T-helper 1 cell (primary cell): ENCODE measurements at places on chromosomes 16 and 17.
A peak's percentile ranks its signal among the peaks of the same experiment; 100 is the strongest.

GRCh38 chr17:48143629-48144028 is 36.1 kb downstream of the SNX11 start:
- no peak for DNase-seq

- no peak for DNase-seq
Measured at GRCh38 chr17:38355251-38355650, 3.6 kb downstream of the SOCS7 start.

GRCh38 chr16:1343428-1344242 is 8.0 kb downstream of the TSR3 start:
- DNase-seq: no peak

GRCh38 chr17:44111777-44112176 is 11.7 kb downstream of the HDAC5 start:
- no peak for DNase-seq

- peak; percentile 5 for DNase-seq
Measured at GRCh38 chr16:70800311-70800710, 647 bp downstream of the VAC14 start.

DNA sequence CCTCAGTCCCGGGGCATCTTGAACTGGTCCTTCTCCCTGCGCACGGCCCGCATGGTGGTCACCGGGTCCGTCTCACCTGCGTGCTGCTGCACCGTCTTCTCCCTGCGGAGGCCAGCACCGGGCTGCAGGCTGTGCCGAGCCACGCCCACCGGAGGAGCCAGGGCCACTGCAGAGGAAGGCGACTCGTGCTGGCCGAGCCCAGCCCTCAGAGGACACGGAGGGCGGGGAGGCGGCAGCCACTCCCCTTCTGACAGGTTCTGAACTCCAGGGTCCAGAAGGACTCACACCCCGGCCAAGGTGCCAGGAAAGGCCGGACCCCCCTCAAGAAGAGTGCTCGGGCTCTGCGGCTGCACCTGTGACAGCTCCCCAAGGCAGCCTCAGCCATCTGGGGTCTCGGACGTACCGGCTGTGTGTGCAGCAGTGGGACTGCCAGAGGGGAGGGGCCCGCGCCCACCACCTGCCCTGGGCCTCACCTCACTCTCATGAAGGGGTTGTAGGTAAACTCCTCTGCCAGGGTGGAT is 15.8 kb upstream of the IGFALS start:
- DNase-seq: no peak

DNA sequence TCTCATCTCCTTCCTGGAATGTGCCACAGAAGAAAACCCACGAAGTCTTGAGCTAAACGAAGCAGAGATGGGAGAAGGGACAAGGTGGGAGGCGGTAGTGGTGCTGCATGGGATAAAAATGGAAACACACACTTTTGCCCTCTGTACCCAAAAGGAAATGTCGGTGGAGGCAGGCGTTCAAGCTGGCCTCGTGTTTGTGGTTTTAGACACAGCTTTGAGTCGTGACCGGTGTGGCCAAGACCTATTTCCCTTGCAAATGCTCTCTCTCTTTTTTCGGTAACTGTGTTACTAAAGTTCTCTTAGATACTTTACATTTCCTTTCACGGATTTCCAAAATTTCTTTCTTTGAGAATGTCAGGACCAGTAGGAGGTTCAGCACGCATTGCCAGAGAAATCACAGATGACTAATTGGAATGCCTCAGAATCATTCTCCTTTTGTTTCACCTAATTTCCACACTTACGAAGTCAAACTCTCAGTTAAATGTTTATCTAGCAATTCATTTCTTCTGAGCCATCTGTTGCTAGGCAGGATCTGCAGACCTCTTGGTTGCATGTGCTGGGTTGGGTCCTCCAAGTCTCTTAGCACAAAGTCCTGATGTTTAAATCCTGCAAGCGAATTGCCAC is 412.3 kb downstream of the MAF start:
- no peak for DNase-seq

DNA sequence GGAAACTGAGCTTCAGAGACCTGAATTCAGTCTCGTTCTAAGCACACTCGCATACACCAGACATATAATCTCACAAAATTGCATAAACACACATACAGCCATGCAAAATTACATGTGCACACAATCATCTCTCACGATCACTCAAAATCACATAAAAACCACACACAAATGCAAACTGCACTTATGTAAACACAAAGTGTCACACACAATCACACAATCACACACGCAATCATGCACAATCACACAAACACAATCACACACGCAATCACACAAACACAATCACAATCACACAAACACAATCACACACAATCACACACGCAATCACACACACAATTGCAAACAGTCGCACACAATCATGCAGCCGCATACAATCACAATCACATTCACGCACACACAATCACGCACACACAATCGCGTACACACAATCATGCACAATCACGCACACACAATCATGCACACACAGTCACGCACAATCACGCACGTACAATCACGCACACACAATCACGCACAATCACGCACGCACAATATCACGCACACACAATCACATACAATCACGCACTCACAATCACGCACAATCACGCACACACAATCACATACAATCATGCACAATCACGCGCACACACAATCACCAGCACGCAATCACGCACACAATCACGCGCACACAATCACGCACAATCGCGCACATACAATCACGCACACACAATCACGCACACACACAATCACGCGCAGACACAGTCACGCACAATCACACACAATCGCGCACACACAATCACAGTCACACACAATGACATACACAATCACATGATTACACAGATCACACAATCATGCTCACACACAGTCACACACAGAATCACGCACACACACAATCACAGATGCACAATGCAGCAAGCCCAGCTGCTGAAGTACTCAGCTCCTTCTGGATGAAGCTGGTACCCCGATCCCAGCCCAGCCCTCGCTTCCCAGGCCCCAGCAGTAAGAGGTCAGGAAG is 45.6 kb downstream of the ZDHHC7 start:
- DNase-seq: no peak

DNA sequence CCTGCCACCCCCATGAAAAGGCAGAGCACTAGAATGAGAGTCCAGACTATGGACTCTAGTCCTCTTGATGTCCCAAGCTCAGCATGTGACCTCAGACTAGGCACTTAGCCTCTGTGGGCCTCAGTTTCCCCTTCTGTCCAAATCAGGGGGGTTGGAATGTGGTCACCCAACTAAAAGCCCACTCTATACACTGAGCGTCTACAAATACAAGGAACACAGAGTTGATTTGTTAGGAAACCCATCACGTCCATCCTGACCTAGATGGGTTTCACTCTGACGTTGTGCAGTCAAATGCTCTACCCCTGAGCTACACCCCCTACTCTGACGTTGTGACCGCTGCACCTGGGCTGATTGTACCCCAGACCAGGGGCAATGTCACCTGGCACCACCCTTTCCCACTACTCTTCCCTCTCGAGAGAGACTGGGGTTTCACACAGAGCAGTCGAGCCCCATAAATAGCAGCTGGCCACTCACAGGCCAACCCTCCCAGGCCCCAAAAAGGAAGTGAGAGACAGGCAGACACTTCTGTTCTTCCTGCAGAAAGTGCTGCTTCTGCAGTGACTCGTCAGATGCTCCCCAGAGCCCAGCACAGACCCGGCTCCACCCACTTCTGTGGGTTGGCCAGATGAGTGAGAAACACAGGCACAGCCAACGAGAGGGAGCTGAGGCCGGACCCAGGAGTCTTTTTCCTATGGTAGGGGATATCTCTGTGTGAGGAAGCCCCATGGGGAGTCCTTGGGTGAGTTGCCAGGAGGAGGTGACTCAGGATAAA is 16.1 kb upstream of the TNFRSF13B start:
- no peak for DNase-seq

DNA sequence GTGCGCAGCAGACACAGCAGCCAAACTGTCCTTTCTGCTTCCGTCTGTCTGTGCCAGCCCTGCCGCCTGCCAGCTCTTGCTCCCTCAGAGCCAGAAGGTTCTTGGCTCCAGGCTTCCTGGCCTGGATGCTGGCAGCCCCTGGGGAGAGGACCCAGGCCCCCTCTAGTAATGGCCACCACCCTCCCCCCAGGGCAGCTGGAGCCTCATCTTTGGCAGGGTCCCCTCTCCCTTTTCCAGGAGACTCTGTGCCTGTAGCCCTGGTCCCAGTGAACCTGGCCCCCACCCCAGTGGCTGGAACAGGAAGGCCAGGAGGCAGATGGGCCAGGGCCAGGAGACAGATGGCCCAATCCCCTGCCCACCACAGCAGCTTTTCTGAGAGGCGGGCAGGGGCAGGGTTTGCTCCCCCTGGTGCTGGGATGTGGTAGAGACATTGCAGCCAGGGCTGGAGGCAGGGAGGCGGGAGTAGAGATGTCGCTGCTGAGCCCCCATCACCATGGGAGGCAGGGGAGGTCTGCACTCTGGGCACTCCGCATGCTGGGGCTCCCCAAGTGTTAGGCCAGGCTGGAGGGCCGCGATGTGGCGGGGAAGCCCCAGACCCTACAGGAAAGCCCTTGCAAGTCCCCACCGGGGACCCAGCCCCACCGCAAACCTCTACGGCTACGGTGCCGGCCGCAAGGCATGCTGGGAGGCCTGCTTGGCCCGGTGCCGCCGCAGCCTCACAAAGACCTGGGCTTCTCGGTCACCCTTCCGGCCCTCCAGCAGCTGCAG is 16.7 kb downstream of the UNC13D start:
- DNase-seq: peak; percentile 51

- DNase-seq: no peak
Measured at GRCh38 chr17:78305801-78306200, 54.1 kb downstream of the SOCS3 start.

DNA sequence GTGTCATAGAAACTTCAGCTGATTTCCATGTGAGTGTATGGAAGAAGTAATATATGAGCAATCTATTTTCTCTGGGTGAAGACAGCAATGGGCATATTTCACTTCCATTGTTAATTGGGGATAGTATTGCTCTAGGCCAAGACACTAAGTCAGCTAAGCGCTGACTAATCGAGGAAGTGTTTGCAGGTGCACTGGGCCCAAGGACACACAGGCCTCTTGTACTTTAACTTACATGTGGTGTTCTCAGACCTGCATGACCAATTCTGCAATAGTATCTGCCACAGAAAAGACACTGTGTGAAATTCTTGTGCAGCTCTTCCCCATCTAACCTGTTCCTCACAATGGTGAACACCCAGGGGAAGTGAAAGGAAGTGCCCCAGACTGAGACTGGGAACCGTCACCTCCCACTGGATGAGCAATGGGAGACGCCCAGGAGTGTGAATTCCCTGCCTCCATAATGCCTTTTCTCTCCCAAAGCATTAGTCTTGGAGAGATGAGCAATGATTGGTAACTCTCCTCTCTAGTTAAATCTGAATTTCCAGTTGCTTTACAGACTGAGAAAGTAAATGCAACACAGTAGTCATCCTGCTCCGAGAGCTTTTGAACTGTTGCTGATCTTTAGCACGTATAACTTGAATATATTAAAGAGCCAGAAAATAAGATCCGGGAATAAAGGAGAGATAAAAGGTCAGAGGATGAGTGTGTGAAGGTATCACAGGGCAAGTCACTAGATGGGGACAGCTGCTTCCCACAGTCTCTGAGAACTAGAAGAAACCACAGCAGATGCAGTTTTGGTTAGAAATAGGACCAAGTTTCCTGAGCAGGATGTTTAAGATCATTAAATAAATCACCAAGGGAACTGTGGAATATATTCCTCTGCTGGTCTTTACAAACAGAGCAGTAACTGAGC is 82.6 kb downstream of the CDK5R1 start:
- no peak for DNase-seq

DNA sequence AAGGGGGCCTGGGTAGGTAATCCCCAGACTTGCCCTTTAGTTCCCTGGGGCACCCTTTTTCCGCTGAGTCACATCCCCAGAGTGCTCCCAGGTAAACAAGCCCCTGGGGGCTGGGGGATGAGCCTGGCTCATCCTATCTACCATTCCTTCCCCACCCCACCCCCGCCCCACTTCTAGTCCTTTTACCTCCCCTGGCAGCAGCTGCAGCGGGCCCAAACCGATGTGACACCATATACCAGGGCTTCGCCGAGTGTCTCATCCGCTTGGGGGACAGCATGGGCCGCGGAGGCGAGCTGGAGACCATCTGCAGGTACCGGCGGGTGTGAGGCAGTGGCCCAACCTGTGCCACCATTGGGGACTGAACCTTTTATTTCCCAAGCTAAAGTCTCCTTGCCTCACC is 860 bp downstream of the NRN1L start:
- no peak for DNase-seq

- peak; percentile 82 for DNase-seq
Measured at GRCh38 chr16:10385725-10386516, at the start of gene ATF7IP2. Gene ATF7IP2 (plus strand): TSS chr16:10386061. CDS start chr16:10430621, 44,560 bp downstream.

DNA sequence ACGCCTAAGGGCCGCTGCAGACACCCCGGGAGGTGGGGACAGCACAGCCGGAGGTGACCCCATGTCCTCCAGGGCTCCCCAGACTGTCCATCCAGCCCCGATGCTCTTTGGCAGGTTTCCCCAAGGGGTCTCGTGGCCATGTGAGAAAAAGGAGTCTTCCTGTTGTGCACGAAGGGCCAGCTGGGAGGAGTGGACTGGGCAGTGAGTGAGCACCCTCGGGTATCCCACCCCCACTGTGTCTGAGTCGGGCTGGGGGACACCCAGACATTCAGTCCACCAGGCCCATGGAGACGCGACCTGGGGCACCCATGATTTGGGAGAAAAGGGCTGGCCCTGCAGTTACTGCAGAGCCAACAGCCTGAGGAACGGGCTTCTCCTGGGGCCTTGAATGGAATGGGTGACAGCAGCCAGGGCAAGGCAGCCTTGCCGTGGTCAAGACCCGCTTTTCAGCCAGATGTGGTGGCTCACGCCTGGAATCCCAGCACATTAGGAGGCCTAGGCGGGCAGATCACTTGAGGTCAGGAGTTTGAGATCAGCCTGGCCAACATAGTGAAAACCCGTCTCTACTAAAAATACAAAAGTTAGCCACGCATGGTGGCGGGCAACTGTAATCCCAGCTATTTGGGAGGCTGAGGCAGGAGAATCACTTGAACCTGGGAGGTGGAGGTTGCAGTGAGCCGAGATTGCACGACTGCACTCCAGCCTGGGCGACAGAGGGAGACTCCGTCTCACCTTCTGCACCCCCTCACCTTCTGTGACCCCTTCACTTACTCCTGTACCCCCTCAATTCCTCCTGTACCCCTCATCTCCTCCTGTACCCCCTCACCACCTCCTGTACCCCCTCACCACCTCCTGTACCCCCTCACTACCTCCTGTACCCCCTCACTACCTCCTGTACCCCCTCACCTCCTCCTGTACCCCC is 24.1 kb upstream of the CAPN15 start:
- DNase-seq: no peak

DNA sequence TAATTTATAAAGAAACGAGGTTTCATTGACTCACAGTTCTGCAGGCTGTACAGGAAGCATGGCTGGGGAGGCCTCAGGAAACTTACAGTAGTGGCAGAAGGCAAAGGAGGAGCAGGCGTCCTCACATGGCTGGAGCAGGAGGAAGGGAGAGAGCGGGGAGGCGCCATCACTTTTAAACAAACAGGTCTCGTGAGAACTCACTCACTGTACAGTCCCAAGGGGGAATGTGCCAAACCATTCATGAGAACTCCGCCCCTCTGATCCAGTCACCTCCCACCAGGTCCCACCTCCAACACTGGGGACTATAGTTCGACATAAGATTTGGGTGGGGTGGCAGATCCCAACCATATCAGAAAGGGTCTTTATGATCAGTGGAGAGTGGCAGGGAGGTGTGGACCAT is 392.4 kb upstream of the TNRC6C start:
- DNase-seq: no peak

GRCh38 chr17:45791935-45792334 is 7.8 kb downstream of the CRHR1 start:
- no peak for DNase-seq

- DNase-seq: no peak
Measured at GRCh38 chr17:62052765-62053338, 12.2 kb downstream of the MED13 start.

GRCh38 chr16:20218093-20218492 is 109.2 kb downstream of the GP2 start:
- DNase-seq: no peak

- peak; percentile 92 for DNase-seq
Measured at GRCh38 chr16:89171216-89172170, at the start of gene CDH15. Gene CDH15 (plus strand): TSS chr16:89171748. CDS start chr16:89171832, 84 bp downstream.
